Ureter (tissue), 1 donor: ENCODE measurements at places on chromosomes 16 and 17. TPM values are rescaled to one million over a fixed set of nuclear protein-coding genes. Genes with fewer than 3 reads are reported as not detected.

Gene OSGIN1
- 5.9 TPM for total RNA-seq

Gene FOXC2
- 7.3 TPM for total RNA-seq

Gene KRT31
- total RNA-seq, result not detected

Gene MAP2K3
- total RNA-seq, result 55.2 TPM

DNA sequence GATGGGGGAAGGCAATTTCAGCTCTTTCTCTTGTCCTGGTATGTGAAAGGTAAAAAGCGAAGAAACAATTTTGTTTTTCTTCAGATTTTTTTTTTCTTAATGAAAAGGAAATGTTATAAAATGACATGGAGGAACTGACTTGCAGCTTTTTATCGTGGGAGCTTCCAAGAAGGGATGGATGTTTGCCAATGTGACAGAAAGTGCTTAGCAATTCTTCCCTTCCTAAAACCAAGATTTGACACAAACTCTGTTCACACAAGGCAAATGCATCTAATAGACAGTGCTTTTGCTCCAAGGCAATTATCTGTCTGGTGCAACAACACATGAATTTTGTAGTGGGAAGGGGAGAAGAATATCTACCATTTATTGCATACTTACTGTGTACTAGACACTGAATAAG is 988.5 kb downstream of the CDH11 start:
- no peak for DNase-seq

DNA sequence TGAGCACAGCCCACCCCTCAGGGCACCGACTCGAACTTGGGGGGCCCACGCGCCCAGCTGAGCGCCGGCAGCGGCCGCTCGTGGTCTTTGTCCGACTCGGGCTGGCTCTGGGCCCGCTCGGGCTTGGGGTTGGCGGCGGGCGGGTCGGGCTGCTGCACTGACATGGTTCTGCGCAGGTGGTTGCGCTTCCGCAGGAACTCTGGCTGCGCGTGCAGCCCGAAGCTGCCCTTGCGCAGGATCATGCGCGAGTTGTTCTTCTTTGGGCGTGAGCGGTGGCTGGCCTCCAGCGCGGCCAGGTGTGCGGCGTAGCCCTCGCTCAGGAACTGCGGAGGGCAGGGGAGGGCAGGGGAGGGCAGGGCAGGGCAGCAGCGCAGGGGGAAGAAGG is 11.1 kb downstream of the PIMREG start:
- no peak for DNase-seq

GRCh38 chr17:10172778-10173177 is 25.6 kb downstream of the GAS7 start:
- DNase-seq, result no peak
